ENCODE measurements at places on chromosomes 2 and 18.

DNA sequence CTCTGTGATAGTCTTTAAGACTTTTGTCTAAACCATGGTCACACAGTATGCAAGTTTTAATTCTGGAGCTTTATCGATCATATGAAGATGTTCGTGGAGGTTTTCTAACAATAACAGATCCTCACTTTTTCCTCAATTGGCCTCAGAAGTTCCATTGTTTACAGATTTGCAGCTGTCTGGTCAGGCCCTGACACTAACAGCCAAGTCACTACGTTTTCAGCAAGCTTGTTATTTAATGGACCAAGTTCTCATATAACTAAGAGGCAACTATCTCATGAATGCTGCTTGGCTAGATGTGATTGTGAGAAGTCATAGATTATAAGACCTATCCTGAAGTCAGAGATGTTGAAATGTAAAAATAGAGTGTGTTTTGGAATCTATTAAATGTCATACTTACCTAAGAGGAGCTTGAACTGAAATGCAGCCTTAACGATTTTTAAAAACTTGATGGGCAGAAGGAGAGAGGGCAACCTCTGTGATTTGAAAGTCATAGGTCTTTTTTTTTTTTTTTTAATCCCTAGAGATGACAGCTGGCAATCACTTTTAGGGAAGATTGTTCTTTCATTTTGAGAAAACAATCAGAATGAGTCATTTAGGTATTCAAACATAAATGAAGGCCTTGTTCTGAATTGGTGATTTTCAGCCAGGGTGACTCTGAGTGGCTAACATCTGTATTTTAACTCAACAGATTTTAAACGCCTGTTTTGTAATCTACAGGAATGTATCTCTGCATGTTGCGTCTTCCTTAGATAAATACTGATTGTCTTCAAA is 48.4 kb upstream of the NEMP2 start:
- no peak for DNase-seq

- DNase-seq = no peak
These were observed 309.0 kb downstream of the CMPK2 start for GRCh38 chr2:6556755-6557154.

- DNase-seq = no peak
These were observed 414.7 kb downstream of the LRATD1 start for GRCh38 chr2:15047184-15047583.

DNA sequence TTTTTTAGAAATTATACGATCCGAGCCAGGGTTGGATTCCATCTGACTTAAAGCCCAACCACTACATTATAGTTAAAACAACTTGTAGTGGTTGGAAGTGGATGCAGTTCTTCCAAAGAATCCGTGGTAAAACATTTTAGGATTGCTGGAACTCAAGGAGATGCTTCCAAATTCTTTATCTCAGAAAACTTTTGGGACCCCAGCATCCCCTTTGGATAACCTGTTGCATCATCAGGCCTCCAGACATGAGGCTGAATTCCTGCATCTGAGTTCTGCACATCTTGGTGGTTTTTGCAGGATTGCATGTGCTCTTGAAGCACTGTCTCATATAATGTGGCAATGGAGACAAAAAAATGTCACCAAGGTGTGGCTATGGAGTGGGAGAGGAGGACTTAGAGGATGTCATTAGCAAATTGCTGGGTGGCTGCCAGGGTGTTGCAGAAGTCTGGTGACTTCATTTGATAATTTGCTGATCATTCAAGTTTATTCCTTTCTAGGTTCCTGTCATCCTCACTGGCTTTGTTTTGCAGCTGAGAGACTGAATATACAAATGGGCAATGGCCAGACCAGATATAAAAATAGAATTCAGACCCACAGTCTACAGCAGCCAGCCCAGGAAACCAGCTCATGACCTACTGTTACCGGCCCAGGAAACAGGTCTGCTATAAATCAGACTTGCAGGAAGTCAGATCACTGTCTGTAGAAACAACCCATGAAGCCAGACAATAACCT is 207.7 kb downstream of the BCL2 start:
- no peak for DNase-seq

- no peak for DNase-seq
These were observed 45.5 kb upstream of the LRRTM4 start for GRCh38 chr2:77567723-77568122.

- DNase-seq = no peak
These were observed 102.5 kb downstream of the SP3 start for GRCh38 chr2:173862612-173863217.

DNA sequence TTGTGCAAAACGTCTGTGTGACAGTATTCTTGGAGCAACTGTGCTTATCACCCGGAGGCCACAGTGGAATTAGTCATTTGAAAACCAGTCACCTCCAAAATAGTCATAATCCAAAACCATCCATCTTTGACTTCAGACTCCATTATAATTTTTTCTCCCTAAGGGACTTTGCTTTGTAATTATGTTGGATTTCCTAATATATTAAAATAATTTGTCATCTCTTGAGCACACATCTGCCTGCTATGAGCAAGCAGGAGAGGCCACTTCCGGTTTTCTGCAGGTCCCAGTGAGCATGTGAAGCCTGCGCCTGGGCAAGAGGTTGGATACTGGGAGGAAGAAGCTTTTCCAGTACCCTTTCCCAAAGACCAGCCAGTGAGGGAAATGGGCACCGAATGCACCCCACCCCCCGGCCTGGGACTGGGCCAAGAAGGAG is 57.7 kb downstream of the ODC1 start:
- no peak for DNase-seq

GRCh38 chr2:28567061-28567471 is 71.2 kb downstream of the PLB1 start:
- no peak for DNase-seq
